ENCODE measurements at places on chromosomes 13 and 19. TPM values are rescaled to one million over a fixed set of nuclear protein-coding genes. Genes with fewer than 3 reads are reported as not detected.

GRCh38 chr13:107250628-107251027, 682.7 kb upstream of the ARGLU1 start:
- H3K4me3 ChIP-seq, result no peak overlapping the region
- H3K36me3 ChIP-seq, result no peaks in the 10 kb centered on the region
- H3K27me3 ChIP-seq, result no peaks in the 10 kb centered on the region
- no peak overlapping the region for H3K27ac ChIP-seq
- DNase-seq, result no peak

GRCh38 chr19:18893587-18894253, 2.2 kb downstream of the CERS1 start:
- H3K36me3 ChIP-seq, result no peaks in the 10 kb centered on the region
- H3K4me1 ChIP-seq, result no peaks in the 10 kb centered on the region
- no peak overlapping the region for H3K27ac ChIP-seq

Gene CYP4F22
- polyA plus RNA-seq, result 0.59 TPM

DNA sequence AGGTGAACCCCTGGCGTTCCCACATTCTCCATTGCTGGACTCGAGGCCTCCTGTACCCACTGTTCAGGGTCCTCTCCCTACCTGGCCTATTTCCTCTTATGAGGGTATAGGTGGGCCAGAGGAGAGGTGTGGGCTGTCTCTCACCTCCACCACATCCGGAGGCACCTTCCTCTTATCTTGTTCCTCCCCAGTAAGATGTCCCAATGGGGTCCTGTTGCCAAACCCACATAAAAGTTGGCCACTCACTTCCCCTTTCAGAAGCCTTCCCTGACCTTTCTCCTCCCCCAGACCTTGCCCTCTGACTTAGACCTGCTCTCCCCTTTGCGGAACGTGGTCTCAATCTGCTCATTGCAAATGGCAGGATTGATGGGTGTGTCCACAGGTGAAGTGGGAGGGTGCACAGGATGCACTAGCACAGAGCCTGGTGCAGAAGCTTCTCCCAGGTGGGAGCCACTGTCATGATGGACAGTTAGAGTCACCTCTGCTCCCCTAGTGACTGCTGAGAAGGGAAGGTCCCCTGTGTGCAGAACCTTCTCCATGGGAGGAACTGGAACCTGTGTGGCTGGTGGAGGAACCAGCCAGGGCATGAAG, 1.3 kb downstream of the CYP4F3 start:
- no peak overlapping the region for H3K4me3 ChIP-seq
- H3K27me3 ChIP-seq, result no peaks in the 10 kb centered on the region
- H3K36me3 ChIP-seq, result no peaks in the 10 kb centered on the region
- H3K4me1 ChIP-seq, result no peaks in the 10 kb centered on the region

Gene RGS9BP
- polyA plus RNA-seq, result 0.01 TPM

Measured in keratinocyte (primary cell).